ENCODE measurements at places on chromosomes 1 and 21.
A peak's percentile ranks its signal among the peaks of the same experiment; 100 is the strongest.

- no peak for DNase-seq
Observed at GRCh38 chr1:170886460-170886859, 48.9 kb upstream of the MROH9 start.

DNA sequence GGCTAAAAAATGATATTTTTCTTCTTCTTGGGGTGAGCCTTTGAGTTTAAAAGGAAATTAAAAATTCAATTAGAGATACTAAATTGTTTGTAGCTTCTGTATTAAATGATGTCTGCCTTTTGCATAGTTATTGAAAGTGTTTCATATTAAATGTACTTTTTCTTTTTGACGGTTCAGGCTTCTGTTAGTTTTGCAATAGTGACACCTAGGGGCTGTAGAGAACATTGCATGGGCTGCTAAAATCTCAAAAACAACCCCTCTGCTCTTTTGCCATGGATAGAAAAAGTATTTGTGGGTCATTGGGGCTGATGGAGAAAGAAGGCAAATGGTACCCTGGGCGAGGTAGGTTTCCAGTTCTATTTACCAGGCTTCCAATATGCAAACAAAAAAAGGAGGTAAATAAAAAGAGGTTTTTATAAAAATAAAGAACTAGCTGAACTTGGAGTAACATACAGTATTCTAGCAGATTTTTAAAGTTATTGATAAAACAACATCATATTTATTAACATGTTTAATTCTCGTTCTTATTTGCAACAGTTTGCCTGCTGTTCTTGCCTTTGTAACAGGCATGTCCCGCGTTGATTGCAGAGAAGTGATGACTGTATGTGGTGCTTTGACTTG is 115.4 kb upstream of the HOOK1 start:
- DNase-seq = peak; percentile 56

DNA sequence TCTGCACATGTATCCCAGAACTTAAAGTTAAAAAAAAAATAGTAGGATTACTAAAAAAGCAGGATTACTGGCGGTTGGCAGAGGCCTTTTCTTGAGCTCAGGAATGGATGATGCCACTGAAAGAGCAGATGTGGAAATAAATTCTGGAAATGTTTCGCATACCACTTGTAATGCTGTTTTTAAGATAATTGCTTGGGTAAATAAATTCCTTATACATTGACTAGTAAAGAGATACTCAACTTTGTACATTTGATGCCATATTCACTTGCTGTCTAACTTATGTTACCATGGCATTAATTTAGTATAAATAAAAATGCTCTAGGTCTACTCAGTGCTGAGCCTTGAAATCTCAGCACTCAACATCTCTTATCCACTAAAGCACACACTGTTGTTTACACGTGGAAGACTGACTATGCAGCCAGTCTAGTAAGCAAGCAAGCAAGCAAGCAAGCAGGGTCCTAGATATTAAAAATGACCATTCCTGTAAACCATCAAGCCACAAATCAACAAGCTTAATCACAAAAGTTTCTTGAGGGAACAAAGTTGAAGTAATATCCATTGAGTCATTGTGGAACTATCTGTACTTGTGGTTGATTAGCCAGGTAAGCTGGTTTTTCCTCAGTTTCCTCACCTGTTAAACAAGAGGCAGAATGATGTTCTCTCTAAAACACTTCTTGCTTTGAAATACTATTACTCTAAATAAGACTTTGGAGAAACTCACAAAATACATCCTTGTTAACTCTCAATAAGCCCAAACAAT is 1.7 kb upstream of the RASAL2 start:
- DNase-seq = peak; percentile 82

- DNase-seq = peak; percentile 56
Observed at GRCh38 chr1:194293851-194294405, 1107.5 kb upstream of the B3GALT2 start.

DNA sequence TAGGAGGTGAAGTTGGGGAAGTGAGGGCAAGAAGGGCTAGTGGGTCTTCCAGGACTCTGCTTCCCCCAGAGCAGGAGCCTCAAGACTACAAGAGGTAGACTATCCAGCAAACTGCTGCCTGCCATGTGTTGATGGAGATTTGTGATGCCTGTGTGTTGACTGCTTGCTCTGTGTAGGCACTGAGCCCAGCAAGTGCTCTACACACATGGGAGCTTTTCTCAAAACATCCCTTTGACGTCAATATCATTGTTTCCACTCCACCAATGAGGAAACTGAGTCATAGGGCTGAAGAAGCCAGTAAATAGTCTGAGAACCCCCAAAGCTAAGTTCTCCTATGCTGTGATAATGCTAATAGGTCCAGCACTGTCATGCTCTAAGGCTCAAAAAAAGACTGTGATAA is 207.2 kb upstream of the NFIA start:
- DNase-seq = peak; percentile 11

GRCh38 chr1:89125913-89126580 is at the start of gene GBP2:
TSS of gene GBP2 (minus strand) at chr1:89126114. CDS start at chr1:89121966, 4,148 bp downstream.
- DNase-seq = peak; percentile 80

DNA sequence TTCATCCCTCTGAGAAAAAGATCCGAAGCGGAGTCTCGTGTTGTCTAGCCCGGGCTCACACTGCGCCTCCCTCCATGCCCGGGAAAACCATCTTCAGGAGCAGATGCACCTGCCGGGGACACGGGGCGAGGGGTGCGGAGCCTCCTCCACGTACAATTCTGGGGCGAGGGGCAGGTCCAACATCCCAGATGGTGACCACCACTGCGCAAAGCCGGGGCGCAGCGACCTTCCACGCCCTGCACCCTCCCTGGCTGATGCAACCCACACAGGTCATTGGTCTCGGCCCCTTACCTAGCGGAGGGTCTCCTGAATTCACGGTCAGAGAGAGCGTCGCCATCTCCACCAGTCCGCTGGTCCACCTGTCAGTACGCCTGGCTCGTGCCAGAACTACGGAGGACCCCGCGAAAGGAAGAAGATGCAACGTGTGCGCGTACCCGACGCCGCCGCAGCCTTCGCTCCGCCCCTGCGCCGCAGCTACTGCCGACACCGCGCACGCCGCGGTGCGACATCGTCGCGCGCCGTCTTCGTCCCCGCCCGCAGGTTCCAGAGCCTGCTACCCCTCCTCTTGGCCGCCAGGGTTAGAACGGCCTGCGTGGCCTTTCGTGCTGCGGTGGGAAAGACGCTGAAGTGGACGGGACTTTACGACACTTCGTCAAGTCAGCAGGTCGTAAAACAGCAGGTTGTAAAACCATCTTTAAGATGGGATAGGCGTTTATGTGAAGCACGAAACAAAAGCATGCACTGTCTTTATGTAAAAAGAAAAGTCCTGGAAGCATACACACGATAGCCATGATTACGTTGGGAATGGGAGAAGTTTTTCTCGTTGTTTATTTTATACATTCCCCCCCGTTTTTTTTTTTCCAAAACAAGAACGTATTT is at the start of gene EPRS1:
TSS of gene EPRS1 (minus strand) at position 454 of the 879 bp plus-strand sequence. CDS start at position 337, 117 bp downstream.
- DNase-seq = peak; percentile 98

- no peak for DNase-seq
Observed at GRCh38 chr1:186798960-186799688, 29.6 kb upstream of the PLA2G4A start.

DNA sequence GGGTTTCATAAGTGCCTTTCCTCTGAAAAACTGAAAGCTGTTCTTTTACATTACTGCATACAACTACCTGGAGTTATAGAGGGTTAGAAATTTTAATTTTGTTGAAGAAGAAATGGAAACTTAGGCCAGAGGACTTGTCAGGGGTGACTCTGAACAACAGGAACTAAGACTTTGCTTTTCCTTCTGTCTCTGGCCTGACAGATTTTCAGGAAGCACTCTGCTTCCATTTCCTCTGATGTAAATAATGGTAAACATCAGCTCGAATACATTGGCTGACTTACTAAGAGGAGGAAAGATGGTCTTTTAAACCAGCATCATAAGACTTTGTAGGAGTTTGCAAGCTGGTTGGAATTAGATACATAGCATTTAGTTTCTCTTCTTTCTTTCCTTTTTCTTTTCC is 27.1 kb upstream of the PLEKHM2 start:
- no peak for DNase-seq

DNA sequence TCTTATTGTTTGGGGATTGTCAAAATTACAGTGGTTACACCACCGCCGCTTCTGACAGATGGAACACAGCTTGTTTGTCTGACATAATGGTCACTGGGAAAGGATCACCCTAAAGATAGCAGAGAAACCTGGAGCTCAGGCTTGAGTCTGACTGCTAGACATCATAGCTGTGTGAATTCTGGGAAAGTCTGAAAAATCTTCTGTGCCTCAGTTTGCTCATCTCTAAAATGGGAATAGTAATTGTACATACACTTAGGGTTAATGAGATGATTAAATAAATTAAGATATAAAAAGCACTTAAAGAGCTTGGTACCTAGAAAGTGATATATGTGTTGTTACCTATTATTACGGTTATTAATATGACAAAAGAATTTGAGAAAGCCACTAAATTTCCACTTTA is 39.7 kb upstream of the NRIP1 start:
- DNase-seq = no peak

GRCh38 chr1:41681331-41682098 is 197.0 kb upstream of the EDN2 start:
- peak; percentile 86 for DNase-seq

Data from fibroblast of skin of right quadriceps (primary cell).